ENCODE measurements at places on chromosomes 12 and 14.

DNA sequence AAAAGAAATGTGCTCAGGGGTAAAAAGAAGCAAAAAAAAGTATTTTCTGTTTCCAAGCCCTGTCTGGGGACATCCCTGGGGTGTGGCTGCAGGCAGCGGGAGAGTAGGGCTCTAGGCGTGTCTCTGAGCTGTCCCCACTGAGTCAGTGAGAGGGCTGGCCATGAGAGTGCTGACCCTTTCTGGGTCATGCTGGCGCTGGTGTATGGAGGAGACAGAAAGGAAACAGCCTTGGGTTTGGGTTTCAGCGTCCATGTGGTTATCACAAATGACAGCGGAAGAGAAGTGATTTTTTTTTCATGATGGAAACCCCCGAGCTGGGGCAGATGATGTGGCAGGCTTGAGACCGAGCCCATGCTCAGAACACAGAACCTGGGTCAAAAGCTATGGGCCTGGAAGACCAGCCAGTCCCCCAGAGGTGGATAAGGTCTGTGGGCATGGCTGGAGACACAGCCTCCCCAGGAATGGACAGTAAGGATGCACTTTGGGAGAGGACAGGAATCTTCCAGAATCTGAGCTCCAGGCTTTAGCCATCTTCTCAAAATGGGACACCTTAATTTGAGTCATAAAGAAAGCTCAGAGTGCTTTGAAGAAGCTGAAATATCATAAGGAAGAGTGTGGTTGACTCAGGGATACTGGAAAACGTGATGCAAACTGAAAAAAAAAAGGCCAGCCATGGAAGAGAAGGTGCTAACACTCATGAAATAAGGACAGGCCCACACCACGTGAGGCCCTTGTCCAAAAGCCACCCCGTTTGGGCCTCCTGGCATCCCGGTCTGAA, 36.2 kb downstream of the SYNE3 start:
- no peak for DNase-seq

DNA sequence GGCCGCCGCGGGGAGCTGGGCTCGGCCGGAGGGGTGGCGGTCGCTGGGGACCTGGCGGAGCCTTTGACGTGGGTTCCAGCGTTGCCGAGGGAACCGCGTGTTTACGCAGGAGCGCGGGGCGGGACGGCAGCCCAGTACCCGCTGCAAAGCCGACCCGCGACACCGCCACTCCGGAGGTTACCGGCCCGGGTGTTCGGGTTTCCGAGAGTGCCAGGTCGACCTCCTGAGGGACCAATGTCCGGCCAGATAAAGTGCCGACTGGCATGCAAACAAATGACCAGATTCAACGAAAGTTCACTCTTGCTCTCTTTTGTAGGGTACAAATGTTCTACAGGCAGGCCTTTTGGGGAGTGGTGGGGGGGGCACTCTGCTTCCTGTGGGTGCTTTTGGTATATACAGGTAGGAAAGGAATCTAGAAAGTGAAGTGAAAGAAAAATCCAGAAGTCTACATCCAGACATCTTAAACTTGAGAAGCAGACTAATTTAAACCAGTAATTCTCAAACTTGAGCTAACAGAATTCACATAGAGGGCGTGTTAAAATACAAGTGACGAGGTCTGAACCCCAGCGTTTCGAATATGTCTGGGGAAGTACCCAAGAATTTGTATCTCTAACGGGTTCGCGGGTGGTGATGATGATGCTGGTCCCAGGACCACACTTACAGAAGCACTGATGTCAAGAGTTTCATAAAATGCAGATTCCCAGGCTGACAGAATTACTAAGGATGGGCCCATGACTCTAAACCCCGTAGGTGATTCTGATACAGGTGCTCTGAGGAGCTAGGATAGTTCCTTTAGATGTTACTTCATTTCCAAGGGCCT, at the start of gene GPR135:
Gene GPR135 (minus strand): TSS at position 65 of the 820 bp plus-strand sequence. CDS start 154 bp downstream, outside the sequence.
- DNase-seq = no peak

DNA sequence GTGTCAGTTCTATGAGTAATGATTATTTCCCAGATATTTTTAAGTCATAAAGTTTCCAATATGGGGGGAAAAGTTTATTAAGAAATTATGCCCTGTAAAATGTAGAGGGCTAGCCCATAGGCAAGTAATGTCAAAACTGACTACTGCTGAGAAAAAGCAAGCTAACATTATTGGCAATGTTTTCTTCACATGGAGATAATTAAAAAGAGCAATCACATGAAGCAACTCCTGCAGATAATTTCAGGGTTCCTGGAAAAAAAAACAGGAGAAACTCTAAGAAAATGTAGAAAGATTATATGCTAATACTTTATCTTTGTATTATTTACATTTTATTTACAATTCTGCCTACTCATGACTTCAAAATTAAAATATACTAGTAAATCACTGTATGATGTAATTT, 39.8 kb downstream of the PPP1R12A start:
- DNase-seq = no peak

DNA sequence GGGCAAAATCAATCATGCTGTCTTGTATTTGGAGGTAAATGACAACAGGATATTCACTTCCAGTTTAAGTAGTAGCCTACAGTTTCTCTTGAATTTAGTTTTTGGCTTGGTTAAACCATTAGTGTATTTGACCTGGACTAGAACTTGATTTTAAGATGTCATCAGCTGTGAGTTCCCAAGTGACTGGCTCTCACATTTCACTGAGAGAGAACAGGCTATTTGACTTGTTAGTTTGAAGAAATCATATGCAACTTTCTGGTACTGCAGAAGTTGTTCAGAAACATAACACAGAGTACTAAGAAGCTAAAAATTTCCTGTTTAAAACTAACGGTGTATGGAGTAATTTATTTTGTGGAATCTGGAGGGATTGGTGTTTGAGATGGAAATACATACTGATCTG, 22.3 kb downstream of the MNAT1 start:
- no peak for DNase-seq

DNA sequence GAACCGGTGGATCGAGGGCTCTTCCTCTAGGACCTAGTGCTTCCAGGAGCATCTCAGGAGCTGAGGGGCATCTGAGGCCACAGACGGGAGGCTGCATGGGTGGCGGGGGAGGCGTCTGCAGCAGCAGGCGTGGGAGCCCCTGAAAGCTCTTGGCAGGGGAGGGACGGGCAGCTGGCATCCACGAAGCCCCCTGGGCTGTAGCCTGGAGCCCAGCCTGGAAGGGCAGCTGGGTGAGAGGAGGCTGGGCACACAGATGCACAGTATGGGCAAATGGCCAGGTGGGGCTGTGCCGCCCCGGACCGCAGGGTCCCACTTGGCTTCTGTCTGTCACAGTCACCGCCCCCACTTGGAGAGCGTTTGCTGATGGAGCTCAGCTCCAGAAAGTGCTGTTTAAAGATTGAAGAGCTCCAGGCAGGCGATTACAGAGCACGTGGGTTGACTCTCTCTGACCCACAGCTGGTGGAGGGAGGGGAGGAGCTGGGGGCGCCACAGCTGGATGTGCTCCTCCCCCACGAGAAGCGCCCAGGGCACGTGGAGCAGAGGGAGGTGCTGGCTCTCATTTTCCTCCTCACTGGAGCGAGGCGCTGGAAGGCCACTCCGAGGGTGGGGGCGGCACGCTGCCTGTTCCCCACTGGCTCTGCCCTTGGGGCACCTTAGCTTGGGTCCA, 155.0 kb upstream of the C14orf180 start:
- no peak for DNase-seq
